ENCODE measurements at places on chromosomes 2 and 18.

DNA sequence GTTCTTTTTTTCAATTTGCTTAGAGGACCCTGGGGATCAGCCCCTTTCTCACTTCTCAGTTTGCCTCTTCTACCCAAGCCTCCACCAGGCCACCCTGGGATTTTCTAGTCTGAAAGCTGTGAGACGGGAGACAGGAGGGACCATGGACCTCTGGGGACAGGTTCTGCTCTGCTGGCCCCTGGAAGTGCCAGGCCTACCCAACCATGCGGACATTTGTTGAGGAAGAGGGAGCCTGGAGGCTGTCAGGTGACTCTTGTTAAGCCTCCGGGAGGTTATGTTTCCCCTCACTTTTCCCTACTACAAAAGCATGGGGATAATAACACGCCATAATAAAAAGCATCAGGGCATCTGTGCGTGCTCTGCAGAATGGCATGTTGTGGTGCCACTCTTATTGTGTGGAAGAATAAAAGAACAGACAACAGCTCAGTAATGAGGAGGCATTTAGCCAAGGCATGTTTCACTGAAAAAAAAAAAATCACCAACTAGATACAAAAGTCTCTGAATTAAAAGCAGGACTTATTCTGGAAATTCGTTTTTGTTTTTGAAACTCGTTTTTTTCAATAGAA, 48.3 kb upstream of the PLA2R1 start:
- no peaks in the 10 kb centered on the region for H3K27me3 ChIP-seq
- H3K4me3 ChIP-seq: no peak overlapping the region
- H3K27ac ChIP-seq: no peak overlapping the region
- H3K4me1 ChIP-seq: no peaks in the 10 kb centered on the region

DNA sequence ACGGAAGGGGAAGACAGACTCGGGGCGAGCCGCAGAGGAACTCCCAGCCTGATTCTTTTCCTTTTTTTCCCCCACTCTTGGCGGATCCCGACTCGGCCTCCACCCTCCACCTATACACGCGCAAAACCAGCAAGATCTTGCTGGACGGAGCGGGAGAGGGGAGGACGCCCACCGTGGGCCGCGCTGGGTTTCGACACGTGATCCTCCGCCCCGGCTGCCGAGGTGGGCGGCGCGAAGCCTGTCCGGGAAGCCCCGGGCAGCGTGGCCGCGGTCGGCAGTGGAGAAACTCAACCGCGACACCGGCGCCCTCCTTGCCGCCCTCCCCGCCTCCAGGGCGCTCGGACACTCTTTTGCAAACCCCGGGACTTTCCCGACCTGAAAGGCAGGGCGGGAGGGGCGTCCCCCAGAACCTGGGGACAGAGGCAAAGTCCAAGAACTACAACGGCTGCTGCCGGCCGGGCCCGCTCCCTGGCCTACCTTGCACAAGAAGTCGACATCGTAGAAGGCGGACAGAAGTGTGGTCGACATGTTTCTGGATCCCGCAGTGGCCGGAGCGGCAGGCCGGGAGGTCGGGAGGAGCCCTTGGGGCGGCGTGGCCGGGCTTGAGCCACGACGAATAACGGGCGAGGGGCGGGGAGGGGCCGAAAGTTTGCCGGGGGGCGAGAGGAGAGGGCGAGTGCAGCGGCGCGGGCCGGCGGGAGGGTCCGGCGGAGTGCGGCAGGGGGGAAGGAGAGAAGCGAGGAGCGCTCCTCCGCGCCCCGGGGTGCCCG, 433 bp downstream of the ZFP36L2 start:
- DNase-seq: no peak
- peak overlapping the region; percentile 93 for H3K27ac ChIP-seq
- H3K4me1 ChIP-seq: peaks cover 57% of the 10 kb centered on the region
- no peaks in the 10 kb centered on the region for H3K27me3 ChIP-seq

GRCh38 chr2:190696792-190697398, 48.0 kb downstream of the NAB1 start:
- H3K27me3 ChIP-seq: no peaks in the 10 kb centered on the region
- DNase-seq: no peak
- H3K4me1 ChIP-seq: no peaks in the 10 kb centered on the region
- no peaks in the 10 kb centered on the region for H3K36me3 ChIP-seq
- no peak overlapping the region for H3K27ac ChIP-seq
- no peak overlapping the region for H3K4me3 ChIP-seq

DNA sequence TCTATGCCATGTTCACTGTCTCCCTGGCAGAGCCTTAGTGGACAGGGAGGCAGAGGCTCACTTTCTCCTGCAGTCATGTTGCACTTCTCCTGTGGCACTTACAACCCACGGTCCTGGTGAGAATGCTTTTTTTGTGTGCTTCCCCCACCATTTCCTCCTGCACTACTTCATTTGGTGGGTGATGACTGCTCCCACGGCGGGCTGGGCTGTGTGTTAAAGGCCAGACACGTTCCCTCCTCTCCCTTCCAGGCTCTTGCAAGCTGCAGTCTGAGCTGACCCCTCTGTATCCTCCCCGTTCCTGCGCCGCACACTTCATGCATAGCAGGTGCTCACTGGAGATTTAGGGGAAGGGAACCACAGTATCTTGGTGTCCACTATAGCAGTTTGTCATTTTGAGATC, 170.5 kb downstream of the CELF4 start:
- H3K4me3 ChIP-seq: no peak overlapping the region
- H3K4me1 ChIP-seq: no peaks in the 10 kb centered on the region
- no peaks in the 10 kb centered on the region for H3K36me3 ChIP-seq
- no peak overlapping the region for H3K27ac ChIP-seq

All from B cell (primary cell).